ENCODE measurements at places on chromosomes 1 and 21. TPM values are rescaled to one million over a fixed set of nuclear protein-coding genes. Genes with fewer than 3 reads are reported as not detected.

GRCh38 chr1:110556471-110556807 is 37.5 kb upstream of the KCNA10 start:
- no peak overlapping the region for H3K27ac ChIP-seq
- no peaks in the 10 kb centered on the region for H3K36me3 ChIP-seq
- H3K4me3 ChIP-seq: no peak overlapping the region

DNA sequence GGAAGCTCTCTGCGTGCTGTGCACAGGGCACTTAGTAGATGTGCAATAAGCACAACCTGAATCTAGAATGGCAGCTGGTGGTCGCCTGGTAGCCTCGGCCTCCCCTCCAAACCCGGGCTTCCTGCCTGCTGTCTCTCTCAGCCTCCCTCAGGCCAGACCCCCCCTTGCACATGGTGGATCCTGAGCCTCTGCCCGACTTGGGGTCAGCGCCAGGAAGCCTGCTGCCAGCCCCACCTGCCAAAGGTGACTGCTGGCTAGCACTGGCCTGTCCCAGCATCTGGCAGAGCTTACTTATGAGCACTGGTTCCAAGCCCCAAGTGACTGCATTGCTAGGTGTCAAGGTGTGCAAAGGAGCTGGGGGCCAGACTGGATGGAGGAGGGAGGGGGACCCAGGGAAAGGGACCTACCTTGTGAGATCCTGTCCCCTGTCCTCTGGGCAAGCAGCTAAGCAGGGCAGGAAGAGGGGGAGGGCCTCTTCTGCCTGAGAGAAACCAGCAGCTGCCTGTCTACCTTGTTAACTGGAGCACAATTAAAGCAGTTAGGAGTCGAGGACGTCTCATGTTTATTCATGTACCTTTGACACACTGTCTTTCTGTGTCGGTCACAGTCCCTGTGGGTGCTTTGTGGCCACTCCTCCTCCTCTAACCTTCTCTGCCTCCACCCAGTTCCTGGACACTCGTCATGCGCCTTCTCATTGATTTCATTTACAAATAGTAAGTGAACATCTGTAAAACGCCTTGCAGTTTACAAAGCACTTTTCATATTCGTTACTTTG is 100.9 kb downstream of the DDX20 start:
- no peak for DNase-seq
- no peak overlapping the region for H3K27ac ChIP-seq
- H3K27me3 ChIP-seq: peaks cover 2% of the 10 kb centered on the region
- no peaks in the 10 kb centered on the region for H3K36me3 ChIP-seq

DNA sequence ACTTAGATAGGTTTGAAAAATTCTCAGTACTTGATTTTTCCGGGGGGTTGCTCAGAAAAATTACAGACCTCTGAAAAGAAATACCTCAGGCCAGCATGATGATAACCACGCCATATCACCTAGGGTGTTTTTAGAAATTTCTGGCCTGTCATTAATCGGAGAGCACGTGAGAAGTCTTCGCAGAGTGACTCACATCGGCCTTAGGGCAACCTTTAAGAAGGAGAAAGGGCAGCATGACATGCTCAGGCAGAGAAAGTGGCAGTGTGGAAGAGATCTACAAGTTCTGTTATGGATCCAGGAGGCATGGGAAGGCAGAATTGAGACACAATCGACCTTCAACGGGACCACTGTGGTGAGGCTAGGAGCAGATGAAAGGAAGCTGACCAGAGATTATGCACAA is 506.3 kb downstream of the LMO4 start:
- no peaks in the 10 kb centered on the region for H3K4me1 ChIP-seq
- no peaks in the 10 kb centered on the region for H3K27me3 ChIP-seq
- no peak overlapping the region for H3K4me3 ChIP-seq
- no peaks in the 10 kb centered on the region for H3K36me3 ChIP-seq
- no peak for DNase-seq

The PIGR gene
- 187 TPM for polyA plus RNA-seq

The FYB2 gene
- polyA plus RNA-seq: 7.9 TPM
